ENCODE measurements at places on chromosomes 3 and 15.

DNA sequence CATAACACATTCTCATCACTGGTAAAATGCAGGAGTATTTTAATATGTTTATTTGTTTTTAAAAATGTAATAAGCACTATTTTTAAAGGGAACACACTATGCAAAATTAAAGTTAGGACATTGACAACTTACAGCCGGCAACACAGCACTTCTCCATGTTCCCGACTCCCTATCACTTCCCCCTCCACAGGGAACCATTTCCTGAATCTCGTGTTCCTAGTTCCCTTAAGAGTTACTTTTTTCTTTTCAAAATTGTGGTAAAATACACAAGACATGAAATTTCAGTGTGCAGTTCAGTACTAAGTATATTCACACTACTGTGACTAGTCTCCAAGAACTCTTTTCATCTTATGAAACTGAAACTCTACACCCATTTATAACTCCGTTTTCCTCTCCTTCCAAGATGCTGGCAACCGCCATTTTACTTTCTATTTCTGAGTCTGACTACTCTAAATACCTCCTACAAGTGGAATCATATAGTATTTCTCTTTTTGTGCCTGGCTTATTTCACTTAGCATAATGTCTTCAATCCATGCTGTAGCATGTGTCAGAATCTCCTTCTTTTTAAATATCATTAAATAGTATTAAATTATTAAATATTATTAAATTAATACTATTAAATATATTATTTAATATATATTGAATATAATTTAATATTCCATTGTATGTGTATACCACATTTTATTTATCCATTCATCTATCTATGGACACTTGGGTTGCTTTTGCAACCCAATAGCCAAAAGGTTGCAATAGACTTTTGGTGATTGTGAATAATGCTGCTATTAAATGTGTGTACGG, 25.9 kb upstream of the UBE2Q2 start:
- no peak for DNase-seq

DNA sequence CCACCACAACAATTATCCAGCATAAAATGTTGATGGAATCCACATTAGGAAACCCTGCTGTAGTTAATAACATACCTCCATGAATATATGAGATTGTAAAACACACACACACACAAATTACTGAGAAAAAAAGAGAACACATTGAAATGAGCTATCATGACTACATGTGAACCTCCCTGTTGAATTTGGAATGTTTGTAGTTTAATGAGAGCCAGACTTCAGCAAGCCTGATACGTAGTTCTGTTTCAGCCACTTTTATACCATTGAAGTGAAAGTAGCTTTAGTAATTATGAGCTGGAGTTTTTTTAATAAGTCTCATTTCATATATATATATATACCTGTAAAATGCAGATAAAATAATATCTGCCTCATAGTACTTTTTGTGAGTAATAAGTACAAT, 1146.4 kb downstream of the NAALADL2 start:
- DNase-seq: no peak

DNA sequence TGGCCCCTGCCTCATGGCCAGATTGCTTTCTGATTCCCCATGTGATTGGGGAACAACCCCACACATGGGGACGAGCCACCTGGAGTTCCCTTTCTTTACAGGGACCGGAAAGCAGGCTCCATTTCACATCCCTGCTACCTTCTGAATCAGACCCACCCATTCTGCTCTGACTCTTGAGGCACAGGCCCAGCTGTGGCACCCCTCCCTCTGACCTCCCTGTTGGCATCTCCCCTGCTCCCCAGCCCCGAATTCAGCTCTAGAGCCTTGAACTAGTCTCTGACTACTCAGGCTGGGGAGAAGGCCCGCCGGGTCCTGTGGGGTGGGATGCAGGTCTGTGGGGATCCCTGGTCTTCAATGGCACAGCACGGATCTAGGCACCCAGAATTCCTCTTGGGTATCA, 12.1 kb downstream of the FAM3D start:
- DNase-seq: no peak

DNA sequence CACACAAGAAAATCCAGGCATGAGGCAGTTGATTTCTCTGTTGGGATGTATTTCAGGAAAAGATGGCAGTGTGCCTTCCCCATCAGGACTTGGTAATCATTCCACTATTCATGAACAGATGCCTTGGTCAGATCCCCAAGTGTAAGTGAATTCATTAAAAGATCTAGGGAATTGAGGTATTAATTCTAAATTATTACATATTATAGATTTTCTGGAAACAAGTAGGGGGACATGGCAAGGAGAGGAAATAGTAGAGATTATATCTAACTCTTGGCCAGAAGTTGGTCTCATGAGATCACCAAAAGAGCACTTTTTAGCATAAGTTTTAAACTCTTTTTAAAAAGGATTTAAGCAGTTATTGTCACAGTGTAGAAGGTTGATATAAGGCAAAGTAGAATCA, 74.4 kb upstream of the MDFIC2 start:
- DNase-seq: no peak

- DNase-seq: peak; percentile 27
Observed at GRCh38 chr15:75149867-75150709, 51.6 kb upstream of the C15orf39 start.

GRCh38 chr15:55257938-55258337, 31.7 kb downstream of the RAB27A start:
- DNase-seq: no peak

GRCh38 chr3:135853981-135854380, 111.5 kb upstream of the PPP2R3A start:
- DNase-seq: no peak

DNA sequence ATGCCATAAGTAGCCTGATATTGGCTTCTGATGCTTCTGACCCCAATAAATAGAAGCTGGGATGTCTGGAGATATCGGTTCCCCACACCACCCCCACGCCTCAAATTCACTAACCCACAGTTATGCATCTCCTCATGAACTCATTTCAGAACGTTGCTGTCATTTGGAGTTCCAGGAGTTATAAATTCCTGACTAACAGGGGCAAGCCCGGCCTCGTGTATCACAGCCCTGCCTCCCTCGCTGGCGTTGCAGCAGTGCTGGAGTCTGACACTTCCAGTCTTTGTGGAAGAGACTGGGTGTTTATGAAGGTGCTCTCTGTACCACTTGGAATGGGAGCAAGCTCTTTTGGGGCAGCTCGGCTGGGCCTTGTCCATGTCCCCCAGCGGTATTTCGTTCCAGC, 101.0 kb downstream of the ANP32A start:
- DNase-seq: no peak

- no peak for DNase-seq
Observed at GRCh38 chr3:107432646-107433045, 55.4 kb downstream of the CCDC54 start.

DNA sequence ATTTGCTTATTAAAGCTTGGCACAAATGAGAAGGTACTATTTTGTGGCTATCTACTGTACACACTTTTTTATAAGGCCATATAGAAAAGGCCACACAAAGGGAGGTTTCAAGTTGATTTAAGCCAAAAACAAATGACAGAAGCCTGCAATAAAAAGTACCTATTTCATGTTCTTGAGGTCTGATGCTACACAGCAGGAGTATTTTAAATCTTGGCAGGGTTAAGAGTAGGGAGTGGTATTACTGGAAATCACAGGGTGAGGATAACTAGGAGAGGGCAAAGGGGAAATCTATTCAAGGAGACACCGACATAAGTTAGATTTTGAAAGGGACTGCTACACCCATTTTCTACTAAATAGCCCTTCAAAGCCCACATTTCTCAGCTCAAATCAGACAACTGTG, 146.2 kb downstream of the GREM1 start:
- DNase-seq: no peak

GRCh38 chr15:42737529-42738328, 801 bp upstream of the CDAN1 start:
- no peak for DNase-seq

GRCh38 chr15:58401991-58402649, 29.7 kb upstream of the LIPC start:
- no peak for DNase-seq

DNA sequence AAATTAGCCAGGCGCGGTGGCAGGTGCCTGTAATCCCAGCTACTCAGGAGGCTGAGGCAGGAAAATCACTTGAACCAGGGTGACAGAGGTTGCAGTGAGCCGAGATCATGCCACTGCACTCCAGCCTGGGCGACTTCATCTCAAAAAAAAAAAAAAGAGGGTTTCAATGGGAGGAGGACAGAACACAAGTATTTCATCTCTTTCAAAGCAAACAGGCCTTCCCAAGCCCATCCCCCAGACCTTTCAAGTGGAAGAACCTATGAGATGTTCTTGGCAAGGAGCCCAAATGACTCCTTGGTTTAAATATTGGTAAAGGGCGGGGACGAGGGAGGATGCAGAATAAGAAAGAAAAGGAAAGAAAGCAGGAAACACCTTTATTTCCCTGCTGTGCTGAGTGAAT, 62.2 kb upstream of the MCF2L2 start:
- no peak for DNase-seq

DNA sequence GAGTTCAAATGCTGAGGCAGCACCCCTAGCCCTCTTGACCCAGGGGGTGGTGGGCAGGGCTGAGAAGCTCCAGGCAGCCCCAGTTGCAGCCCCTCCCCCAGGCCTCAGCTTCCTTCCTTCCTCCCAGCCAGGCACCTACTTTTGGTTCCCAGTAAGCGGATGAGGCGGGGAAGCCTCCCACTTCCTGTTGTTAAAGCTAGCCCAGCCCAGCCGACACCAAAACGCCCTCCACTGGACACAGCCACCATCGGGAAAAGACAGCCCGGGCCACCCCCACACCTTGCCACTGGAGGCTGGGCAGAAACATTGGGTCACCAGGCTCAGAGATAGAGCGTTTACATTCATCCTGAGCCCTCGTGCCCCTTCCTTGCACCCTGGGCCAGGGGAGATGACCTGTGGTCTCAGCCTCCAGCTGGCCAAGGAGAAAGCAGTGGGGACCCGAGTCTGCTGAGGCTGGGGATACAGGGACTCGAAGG, 3.5 kb downstream of the DUSP7 start:
- no peak for DNase-seq

DNA sequence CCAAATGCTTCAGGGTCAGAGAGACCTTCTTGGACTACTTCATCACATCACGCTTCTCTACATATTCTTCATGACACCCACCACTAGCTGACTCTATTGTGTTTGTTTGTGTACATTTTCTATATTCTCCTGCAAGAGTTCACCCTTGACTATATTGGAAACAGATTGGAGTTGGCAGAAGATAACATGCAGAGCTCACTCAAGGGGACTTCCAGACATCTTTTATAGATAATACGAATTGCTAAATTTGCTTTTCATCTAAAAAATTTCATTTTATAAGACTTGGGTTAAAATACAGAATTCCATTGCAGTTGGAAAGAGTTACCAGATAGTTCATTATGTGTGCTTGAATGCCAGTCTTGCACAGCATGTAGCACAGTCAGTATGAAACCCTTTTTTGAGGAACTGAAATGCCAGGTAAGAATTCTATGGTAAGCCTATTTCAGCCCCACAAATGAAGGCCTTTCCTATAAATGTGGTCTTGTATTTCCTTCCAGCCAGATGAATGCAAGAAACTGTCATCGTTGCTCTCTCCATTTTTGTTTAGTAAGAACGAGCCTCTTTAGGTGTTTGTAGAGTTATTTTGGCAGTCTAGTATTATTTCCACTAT, 177.6 kb downstream of the GHSR start:
- DNase-seq: no peak

- no peak for DNase-seq
Observed at GRCh38 chr3:69762768-69763229, 23.5 kb downstream of the MITF start.

DNA sequence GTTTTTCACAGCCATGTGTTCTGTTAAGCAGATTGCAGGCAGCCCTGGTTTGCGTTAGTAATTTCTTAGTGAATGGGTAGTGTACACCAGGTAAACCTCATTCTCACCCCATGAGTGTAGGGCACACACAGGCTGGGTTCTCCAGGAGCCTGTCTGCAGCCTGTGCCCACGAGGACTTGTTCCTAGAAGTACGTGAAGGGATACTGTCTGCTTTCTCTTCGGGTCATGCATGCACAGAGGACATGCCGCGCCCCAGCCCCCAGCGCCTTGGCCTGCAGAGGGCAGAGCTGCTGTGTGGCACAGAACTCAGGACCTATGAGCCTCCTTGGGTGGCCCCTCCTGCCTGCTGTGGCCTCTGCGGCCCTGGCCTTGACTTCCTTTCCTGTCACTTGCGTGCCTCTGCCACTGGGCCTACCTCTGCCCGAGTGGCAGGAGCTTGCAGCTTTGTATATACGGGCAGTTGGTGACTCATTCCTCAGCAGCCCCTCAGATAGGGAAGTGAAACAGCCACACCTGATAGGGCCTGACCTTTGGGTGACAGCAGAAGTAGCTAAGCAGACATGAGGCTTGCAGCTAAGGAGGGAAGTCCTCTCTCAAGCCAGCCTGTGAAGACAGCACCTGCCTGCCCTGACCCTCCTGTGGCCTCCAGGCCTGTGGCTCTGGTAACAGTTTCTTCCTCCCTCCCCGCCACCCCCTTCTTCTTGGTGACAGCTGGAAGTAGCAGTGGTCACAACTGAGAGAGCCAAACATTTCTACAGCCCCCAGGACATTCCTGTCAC, 19.5 kb downstream of the PPCDC start:
- no peak for DNase-seq

DNA sequence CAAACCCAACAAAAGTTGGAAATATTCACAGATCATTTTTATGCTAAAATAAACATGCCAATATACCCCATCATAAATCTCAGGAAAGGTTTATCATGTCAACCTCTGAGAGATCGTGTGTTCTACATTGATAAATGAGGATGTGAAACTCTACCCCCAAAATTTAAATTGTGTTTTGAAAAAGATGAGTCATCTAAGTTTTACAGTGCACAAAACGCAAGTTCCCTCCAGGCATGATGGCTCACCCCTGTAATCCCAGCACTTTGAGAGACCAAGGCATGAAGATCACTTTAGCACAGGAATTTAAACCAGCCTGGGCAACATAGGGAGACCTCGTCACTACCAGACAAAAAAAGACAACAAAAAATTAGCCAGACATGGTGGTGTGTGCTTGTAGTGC, 1487.0 kb upstream of the GBE1 start:
- no peak for DNase-seq

DNA sequence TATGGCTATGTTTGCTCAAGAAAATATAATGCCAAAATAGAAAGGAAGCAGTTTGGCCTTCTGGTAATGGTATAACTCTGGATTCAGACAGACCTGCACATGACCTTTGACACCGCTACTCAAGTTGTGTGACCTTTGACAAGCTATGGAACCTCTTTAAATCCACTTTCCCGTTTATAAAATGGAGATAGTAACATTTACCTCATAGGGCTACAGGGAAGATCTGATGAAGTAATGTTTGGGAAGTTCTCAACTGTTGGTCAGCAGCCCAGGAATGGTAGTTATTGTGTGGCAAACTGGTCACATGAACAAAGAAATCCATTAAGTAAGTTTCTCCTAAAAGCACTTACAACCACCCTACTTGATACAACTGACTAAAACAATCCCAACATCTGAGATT, 95.1 kb upstream of the PHLDB2 start:
- DNase-seq: no peak

DNA sequence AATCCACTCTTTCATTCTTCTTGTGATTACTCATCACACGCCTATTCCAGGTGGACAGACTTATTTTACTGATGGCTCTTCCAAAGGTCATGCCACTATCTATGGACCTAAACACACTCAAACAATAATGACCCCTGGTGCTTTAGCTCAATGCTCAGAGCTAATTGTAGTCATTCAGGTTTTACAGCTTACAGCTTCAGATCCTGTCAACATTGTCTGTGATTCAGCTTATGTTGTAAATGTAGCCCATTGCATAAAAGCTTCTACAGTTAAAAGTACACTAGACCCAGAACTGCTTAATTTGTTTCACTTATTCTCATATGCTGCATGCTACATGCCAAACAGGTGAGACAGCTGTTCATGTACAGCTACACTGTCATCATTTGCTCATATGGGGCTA, 49.2 kb downstream of the LSM3 start:
- DNase-seq: no peak

- no peak for DNase-seq
Observed at GRCh38 chr15:74958908-74959585, 2.5 kb upstream of the RPP25 start.
